ENCODE measurements at places on chromosomes 11 and 22. TPM values are rescaled to one million over a fixed set of nuclear protein-coding genes. Genes with fewer than 3 reads are reported as not detected.

The IFITM10 gene
- total RNA-seq = 0.80 TPM

The GAL3ST1 gene
- 11.2 TPM for total RNA-seq

The CARD18 gene
- not detected for total RNA-seq

The CDC42EP2 gene
- 15.2 TPM for total RNA-seq

The CASP1 gene
- total RNA-seq = not detected

- no peak overlapping the region for H3K27ac ChIP-seq
- H3K36me3 ChIP-seq = peaks cover 16% of the 10 kb centered on the region
- DNase-seq = no peak
- peaks cover 13% of the 10 kb centered on the region for H3K27me3 ChIP-seq
Observed at GRCh38 chr11:58734681-58735490, 3.1 kb upstream of the GLYAT start.

- H3K4me3 ChIP-seq = no peak overlapping the region
- no peaks in the 10 kb centered on the region for H3K36me3 ChIP-seq
- peaks cover 10% of the 10 kb centered on the region for H3K4me1 ChIP-seq
- no peak for DNase-seq
- no peaks in the 10 kb centered on the region for H3K27me3 ChIP-seq
Observed at GRCh38 chr11:103926990-103927389, 109.5 kb upstream of the DDI1 start.

DNA sequence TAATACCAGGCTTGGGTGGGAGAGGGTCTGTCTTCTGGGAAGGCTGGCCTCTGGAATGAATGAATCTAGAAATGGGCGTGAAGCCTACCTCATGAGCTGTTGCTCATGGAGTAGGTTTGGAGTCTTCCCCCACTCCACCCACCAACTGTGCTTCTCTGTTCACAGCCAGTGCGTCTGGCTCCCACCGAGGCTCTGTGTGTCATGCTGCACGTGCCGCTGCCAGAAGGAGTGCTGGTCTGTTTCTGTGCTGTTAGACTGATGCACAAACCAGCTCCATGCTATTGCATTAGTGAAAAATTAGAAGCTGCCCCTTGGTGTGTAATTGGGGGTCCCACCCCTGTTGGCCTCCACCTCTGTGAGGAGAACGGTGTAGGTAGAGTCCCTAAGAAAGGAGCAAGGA is 132.3 kb upstream of the PARVA start:
- no peaks in the 10 kb centered on the region for H3K36me3 ChIP-seq
- H3K27ac ChIP-seq = no peak overlapping the region
- peaks cover 52% of the 10 kb centered on the region for H3K4me1 ChIP-seq
- DNase-seq = no peak
- H3K27me3 ChIP-seq = no peaks in the 10 kb centered on the region

- H3K27ac ChIP-seq = no peak overlapping the region
- H3K4me3 ChIP-seq = no peak overlapping the region
- no peak for DNase-seq
- no peaks in the 10 kb centered on the region for H3K36me3 ChIP-seq
- no peaks in the 10 kb centered on the region for H3K27me3 ChIP-seq
Observed at GRCh38 chr11:19664886-19665548, 47.6 kb upstream of the NAV2 start.

- H3K27me3 ChIP-seq = peaks cover 7% of the 10 kb centered on the region
- DNase-seq = peak; percentile 64
- H3K36me3 ChIP-seq = no peaks in the 10 kb centered on the region
Observed at GRCh38 chr22:17199003-17199731, 20.1 kb downstream of the ADA2 start.
